ENCODE measurements at places on chromosomes 1 and 21. TPM values are rescaled to one million over a fixed set of nuclear protein-coding genes. Genes with fewer than 3 reads are reported as not detected.

The APCS gene
- total RNA-seq, result not detected

The CA6 gene
- not detected for total RNA-seq

The KDM1A gene
- 87.2 TPM for total RNA-seq

The NBPF12 gene
- 14.6 TPM for total RNA-seq

The SEMA4A gene
- total RNA-seq, result 2.5 TPM

The KIAA1614 gene
- total RNA-seq, result 11.7 TPM

The HCRTR1 gene
- 0.04 TPM for total RNA-seq
